ENCODE measurements at places on chromosomes 4 and X.

DNA sequence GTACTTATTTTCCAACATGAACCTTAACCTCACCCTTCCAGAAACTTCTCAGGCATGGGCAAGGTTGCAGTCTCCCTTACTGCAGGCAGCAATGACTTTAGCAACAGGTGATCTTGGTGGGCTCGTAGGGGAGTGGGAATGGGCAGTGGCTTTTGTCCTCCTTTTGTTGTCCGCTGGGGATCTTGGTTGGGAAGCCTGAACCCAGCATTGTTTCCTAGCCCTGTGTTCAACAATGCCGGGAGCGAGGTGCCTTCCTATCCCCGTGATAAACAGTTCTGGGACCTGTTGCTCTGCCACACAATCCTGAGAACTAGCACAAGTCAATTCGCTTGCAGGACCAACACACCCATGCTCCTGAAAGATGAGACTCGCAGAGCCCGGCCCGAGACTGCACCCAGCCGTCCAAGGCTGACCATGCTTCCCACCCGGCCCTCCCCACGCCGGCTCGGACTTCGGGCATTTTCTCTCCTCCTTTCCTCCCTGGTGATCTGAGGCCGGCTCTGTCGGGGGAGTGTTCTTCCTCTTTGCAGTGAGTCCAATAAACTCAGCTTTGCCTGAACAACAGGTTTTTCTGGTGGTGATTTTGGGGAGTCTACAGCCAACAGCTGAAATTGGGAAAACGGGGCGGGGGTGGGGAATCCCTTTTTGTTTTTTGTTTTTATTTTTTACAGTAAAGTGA lies 20.2 kb downstream of the IRAK1 start:
- peak; percentile 49 for DNase-seq

- no peak for DNase-seq
Measured at GRCh38 chr4:899556-899906, 32.6 kb downstream of the GAK start.

- DNase-seq = no peak
Measured at GRCh38 chr4:189001283-189001970, 862.2 kb downstream of the TRIML1 start.

- DNase-seq = no peak
Measured at GRCh38 chrX:86047936-86048280, 550 bp upstream of the CHM start.

GRCh38 chr4:70705183-70706043 lies 16.4 kb upstream of the RUFY3 start:
- DNase-seq = peak; percentile 89

GRCh38 chrX:44035571-44035970 lies 62.4 kb upstream of the NDP start:
- no peak for DNase-seq

DNA sequence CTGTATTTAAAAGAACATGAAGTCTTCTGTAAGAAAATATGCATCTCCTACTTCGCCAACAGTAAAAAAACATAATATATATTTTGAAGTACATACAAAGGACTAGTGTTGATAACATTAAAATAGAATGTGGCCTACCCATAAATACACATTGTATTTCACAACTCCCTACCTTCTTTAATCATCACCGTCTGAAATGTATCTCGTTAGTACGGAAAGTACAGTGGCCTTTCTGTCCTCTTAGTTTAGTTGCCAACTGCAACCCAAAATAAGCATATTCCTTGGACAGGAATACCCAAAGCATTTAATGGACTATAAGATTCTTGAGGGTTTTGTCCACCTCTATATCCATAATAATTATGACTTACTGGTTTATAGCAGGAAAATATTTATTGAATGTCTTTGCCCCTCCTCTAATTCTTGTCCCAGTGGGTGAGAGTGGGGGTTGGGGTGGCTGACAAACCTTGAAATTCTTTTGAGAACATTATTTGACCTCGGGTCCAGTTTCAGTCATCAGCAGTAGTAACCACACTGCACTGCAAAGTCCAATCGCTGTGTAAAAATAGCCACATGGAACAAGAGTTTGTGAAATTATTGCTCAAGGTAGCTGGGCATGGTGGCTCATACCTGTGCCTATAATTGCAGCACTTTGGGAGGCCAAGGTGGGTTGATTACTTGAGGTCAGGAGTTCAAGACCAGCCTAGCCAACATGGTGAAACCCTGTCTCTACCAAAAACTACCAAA lies 474.5 kb downstream of the KLHL13 start:
- no peak for DNase-seq

- no peak for DNase-seq
Measured at GRCh38 chr4:135775909-135776308, 1574.3 kb upstream of the PABPC4L start.

GRCh38 chrX:16586377-16587112 lies 63.4 kb upstream of the S100G start:
- DNase-seq = no peak

DNA sequence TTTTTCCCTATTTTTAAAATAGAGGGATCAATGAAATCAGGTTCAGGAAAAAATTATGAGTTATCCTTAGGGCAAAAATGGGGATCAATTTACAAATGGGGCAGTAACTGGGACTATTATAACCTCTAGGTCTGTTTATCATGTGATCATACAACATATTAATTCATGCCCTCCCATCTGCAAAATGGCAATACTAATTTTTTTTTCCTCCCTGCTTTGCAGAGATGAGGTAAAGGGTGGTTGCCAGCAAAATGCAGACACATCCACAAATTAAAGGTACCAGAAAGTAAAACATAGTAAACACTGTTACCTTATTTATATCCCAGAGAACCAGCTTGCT lies 467 bp downstream of the HSD17B11 start:
- no peak for DNase-seq

DNA sequence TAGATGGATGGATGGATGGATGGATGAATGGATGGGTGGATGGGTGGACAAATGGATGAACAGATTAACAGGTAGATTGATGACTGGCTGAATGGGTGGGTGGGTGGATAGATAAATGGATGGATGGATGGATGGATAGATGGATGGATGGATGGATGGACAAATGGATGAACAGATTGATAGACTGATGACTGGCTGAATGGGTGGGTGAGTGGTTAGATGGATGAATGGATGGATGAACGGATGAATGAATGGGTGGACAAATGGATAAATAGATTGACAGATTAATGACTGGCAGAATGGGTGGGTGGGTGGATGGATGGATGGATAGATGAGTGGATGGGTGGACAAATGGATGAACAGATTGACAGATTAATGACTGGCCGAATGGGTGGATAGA lies 13.6 kb upstream of the AKAP17A start:
- DNase-seq = no peak

- no peak for DNase-seq
Measured at GRCh38 chr4:88799900-88800299, 102.3 kb upstream of the NAP1L5 start.

- no peak for DNase-seq
Measured at GRCh38 chr4:72531322-72531721, 37.7 kb downstream of the ADAMTS3 start.

- DNase-seq = no peak
Measured at GRCh38 chrX:113651306-113651705, 810.7 kb upstream of the AMOT start.

DNA sequence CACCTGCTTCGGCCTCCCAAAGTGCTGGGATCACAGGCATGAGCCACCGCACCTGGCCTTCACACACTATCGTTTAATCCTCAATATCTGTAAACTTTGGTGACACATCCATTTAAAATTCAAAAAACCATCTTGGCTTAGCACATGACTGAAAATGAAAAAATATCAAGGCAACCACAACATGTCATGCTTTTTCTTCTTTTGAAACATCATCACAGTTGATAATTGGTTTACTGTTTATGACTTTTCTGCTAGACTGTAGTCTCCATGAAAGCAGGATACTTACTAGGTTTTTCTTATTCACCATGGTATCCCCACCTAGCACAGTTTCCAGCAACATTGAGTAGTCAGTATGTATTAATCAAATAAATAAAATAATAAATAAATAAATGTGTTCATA lies 11.0 kb downstream of the GNRHR start:
- DNase-seq = no peak
